GDM1 (cell line): ENCODE measurements at places on chromosomes 4 and X.

DNA sequence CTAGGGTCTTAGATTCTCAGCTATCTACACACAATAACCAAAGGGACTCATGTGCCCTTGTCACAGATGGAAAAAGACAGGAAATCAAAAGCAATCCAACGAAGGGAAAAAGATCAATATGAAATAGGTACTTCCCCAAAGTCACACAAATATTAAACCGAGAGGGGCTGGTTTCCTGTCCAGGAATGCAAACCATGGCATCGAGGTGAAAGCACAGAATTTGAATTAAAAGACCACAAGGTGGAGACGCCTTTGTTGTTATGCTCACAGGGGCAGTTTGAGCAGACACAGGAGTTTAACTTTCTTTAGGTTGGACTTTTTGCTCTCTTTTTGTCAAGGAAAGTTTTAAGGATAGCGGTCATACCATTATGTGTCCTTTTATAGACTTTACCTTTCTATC lies 14.3 kb downstream of the H2BW1 start:
- no peak for DNase-seq

GRCh38 chrX:9122519-9123245 lies 88.8 kb upstream of the FAM9B start:
- DNase-seq, result no peak

- no peak for DNase-seq
These were observed 290.0 kb downstream of the ANK2 start for GRCh38 chr4:113339430-113339813.

- no peak for DNase-seq
These were observed 93.2 kb upstream of the AP1S2 start for GRCh38 chrX:15947648-15948317.

- DNase-seq, result no peak
These were observed 64.6 kb upstream of the TRPC5 start for GRCh38 chrX:112147206-112147605.

DNA sequence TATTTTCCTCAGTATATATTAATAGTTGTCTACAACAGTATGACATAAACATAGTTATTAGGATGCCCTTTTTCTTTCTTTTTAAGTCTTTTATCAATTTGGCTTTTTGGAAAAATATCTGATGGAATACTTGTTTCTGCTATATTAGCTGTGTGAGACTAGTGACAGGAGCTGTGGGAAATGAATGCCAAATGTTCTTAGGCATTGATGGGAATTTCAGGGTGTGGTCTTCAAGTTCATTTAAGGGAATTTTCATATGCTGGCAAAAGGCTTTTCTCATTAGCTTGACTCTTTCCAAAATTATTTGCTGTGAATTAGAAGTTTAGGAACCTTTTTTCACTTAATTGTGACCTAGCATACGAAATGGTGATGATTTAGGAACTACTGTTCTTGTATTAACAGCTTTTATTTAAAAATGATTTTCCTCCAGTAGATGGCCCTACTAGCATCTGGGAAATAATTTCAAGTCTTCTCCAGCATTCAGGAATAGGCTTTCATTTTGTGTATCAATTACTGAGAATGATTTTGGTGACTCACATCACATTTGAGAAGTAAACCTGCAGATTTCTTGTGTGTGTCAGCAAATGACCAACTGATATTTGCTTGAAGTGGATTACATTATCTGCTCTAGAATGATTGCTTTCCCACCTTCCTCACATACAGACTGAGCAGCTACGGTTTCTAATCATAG lies 70.9 kb downstream of the HTT start:
- no peak for DNase-seq

- DNase-seq, result no peak
These were observed 13.0 kb downstream of the PNMA6E start for GRCh38 chrX:153387987-153388721.

DNA sequence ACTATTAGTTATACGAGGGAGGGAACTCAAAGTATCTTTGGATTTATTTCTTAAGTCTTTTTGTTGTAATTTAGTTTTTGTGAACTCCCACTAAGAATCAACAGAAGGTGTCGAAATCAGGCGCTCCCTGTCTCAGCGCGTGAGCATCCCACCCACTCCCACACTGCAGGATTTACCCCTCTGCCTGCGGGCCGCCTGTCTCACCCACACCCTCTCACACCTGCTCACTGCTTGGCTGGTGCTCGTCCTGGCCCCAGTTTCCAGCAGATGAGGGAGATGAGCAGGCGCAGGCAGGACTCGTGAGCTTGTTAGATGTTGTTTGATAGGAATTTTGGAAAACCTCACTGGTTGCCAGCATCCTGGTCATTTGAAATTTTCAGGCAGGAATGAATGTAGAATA lies 20.8 kb upstream of the HGFAC start:
- no peak for DNase-seq

DNA sequence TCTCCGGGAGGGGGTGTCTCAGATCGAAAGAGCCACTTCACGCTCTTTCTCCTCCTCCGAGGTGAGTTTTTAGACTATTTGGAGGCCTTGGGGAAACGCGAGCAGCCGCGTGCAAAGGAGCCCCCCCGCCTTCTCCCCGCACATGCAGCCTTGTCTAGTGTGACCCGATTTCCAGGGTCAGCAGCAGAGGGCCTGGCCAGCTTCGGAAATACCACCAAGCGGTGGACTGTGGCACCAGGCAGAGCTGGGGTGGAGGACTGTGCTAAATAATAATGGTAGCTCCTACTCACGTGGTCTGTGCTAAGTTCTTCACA lies 79.3 kb upstream of the BCOR start:
- no peak for DNase-seq

GRCh38 chr4:35934320-35934981 lies 309.9 kb downstream of the ARAP2 start:
- no peak for DNase-seq

GRCh38 chrX:143663755-143664154 lies 27.9 kb upstream of the SLITRK4 start:
- no peak for DNase-seq

- DNase-seq, result no peak
These were observed 11.5 kb upstream of the TBC1D1 start for GRCh38 chr4:37879365-37879764.

GRCh38 chr4:26862381-26862915 lies 1.8 kb downstream of the STIM2 start:
- no peak for DNase-seq

DNA sequence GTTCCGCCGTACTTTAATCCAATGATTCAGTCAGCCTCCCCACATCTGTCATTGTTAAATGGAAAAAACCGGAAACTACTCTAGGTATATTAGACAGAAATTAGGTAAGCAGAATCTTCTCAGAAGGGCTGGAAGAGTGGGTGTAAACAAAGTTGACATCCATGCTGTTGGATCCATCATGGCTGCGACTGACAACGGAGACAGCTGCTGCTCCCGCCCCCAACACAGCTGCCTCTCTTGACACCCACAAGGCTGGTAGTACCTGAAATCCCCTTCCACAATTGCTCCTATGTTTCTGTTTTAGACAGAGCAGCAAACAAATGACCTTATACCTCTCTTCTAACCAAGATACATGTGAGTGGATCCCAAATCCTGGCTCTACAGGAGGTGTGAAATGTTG lies 66.6 kb downstream of the RXFP1 start:
- no peak for DNase-seq

GRCh38 chrX:135695471-135695870 lies 18.0 kb upstream of the CT45A1 start:
- DNase-seq, result no peak

- DNase-seq, result no peak
These were observed 123.7 kb upstream of the MAP3K15 start for GRCh38 chrX:19639056-19639455.

- DNase-seq, result no peak
These were observed 99.0 kb downstream of the FIP1L1 start for GRCh38 chr4:53476232-53477037.

DNA sequence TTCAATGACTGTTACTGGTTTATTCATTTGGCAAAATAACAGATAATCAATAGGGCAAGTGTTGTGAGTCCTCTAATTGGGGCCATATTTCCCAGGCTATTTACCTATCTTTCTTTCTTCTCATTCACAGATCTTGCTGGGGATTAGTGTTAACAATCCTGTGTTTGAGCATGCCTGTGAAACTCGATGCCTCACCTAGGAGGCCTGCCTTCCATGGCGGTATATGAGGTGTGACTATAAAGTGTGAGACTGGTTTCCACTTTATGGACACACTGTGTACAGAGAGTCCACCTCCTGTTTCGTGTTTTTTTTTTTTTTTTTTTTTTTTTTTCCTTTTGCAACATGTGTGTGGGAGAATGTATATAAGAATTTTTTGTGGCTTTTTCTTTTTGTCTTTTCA lies 199.3 kb downstream of the BMPR1B start:
- no peak for DNase-seq

GRCh38 chr4:152556283-152556682 lies 20.4 kb upstream of the FBXW7 start:
- no peak for DNase-seq

DNA sequence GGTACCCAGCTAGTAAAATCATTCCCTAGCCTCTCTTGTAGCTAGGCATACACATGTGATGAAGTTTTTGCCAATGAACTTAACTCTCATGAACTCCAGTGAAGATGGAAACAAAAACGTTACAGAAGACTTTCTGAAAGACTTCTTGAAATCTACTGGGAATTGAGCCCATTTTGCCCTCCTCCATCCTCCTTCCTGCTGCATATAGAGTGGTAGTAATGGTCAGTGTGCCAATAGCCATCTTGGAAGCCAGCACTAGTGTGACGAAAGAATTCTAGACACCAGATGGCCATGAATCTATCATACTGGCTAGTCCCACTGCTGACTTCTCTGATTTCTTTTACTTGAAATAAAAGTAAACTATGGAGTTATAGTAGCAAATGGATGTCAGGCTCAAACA lies 30.9 kb upstream of the PPA2 start:
- DNase-seq, result no peak

DNA sequence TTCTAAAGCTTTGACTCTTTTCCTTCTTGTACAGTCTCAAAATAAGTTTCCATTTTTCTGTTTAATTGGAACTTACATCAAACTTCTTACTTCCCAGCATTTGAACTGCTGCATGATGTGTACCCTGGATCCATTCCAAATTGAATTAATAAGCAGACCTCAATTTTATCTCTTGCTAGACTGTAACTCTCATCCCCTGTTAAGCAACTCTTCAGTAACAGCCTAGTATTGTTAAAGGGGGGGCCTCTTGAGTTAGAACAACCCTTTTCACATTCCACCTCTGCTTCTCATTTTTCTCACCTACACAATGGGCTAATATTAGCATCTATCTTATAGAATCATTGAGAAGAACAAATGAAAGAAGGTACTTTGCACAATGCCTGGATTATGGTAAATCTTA lies 169.4 kb downstream of the IL1RAPL1 start:
- DNase-seq, result no peak

GRCh38 chr4:108683479-108683878 lies 33.1 kb downstream of the OSTC start:
- no peak for DNase-seq

DNA sequence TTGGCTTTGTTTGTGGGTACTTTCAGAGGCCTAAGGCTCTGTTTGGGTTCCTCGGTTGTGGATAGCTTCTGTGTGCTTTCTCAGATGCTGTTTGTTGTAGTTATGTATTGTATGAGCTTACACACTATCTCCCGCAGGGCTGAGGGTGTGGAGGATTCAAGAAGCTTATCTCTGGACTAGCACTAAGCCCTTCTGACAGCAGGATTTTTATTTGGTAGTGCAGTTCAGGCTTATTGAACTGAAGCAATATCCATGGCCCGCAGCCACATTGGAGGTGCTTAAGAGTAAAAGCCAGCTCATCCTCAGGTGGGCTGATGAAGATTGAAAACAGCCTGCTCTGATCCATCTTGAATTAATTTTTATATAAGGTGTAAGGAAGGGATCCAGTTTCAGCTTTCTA lies 128.2 kb downstream of the RASGEF1B start:
- DNase-seq, result no peak

- no peak for DNase-seq
These were observed 594.1 kb downstream of the GLUD2 start for GRCh38 chrX:121641560-121641959.

DNA sequence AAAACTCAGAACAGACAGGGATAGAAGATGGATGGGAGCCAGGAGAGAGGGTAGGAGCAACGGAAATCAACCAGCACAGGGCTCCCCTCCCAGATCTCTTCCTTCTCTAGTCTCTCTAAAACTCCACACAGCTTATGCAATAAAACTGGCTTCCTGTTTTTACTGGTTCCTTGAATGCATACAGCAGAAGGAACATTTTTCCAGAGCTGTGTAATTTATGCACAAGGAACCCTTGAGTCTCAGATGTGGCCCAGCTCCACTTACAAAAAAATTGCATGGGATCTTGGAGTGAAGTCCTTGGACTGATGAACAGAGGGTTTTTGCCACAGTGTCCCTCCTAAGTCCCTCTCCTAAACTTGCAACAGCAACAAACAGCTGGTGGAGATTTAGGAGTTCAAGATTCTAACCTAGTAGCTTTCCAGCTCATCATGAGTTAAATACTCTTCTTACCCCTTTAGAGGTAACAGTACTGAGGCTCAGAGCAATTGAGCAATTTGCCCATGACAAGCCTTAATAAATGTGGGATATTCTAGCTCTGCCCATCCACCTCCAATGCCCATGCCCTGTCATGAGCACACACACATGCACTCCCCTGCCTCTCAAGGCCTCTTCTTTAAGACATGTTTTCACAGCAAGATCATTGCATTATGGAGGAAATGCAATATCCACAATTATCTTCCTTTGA lies 18.4 kb upstream of the CC2D2A start:
- DNase-seq, result peak; percentile 41

GRCh38 chr4:83230928-83231327 lies 53.7 kb downstream of the COQ2 start:
- DNase-seq, result no peak

GRCh38 chr4:47010912-47011446 lies 17.6 kb upstream of the GABRA4 start:
- no peak for DNase-seq

GRCh38 chr4:188452097-188452496 lies 312.9 kb downstream of the TRIML1 start:
- DNase-seq, result no peak

DNA sequence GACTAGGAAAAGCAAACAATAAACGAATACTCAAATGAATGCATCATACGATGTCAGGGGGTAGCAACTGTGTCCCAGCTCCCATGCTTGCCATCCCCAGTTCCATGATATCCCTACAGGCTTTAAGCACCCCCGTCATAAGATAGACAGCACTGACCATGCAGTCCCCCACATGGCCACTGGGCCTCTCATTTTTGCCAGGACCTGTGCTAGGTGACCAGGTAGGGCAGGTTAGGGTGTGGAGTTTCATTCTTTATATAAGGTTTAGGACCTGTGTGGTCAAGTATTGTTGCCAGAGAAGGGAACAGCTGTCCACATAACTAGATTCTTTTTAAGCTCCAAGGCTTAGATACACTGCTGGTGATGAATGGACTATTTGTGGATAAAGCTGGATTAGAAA lies 9.7 kb downstream of the PPEF2 start:
- no peak for DNase-seq

- DNase-seq, result no peak
These were observed 187.2 kb upstream of the SPRY1 start for GRCh38 chr4:123209436-123209835.

GRCh38 chr4:174626342-174627008 lies 104.2 kb upstream of the HPGD start:
- DNase-seq, result no peak
